ENCODE measurements at places on chromosomes 7 and 10.
A peak's percentile ranks its signal among the peaks of the same experiment; 100 is the strongest.

DNA sequence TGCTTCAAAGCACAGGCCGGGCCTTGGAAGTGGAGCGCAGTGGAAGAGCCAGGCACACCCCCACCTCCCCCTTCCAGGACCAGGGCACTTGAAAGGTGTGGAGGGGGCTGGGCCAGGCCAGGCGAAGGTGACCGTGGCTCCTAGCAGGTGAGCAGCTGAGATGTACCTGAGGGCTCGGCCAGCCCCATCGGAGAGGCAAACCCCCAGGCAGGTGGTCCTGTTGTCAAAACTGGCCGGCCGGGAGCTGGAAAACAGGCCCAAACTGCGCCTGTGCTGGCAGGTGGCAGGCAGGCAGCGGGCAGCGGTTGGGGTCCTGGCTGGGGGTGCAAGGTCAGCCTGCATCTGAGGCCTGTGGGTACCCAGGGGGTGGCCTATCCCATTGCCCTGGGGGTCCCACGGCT lies 96.4 kb upstream of the DNAAF5 start:
- DNase-seq = no peak

DNA sequence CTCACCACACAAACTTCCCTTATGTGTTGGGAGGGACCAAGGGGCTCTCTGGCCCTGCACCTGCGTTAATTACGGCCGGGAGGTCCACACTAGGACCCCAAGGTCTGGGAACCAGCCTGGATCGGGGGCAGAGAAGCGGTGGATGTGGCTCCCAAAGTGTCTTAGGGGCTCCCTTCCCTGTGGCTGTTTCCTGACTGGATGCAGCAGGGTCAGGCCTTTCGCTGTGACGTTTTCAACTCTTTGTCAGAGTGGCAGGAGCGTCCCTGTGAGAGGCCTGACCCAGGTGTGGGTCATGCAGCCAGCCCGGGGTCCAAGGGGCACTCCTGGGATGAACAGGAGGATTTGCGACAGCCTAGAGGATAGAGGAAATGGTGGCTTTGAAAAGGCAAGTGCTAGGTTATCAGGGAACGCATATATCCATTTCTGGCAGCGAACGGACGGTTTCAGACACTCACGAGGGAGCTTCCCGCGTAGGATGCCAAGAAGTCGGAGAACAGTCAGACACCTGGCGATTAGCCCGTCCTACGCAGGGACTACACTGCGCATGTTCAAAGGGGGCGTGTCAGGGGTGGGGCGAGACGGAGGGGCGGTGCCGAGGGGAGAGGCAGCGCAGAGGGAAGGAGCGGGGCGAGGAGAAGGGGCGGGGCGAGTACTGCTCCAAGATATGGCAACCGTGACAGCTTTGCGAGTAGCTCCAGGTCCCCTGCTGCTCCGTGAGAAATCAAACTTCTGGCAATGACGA lies 46.2 kb upstream of the ZNF716 start:
- DNase-seq = no peak

DNA sequence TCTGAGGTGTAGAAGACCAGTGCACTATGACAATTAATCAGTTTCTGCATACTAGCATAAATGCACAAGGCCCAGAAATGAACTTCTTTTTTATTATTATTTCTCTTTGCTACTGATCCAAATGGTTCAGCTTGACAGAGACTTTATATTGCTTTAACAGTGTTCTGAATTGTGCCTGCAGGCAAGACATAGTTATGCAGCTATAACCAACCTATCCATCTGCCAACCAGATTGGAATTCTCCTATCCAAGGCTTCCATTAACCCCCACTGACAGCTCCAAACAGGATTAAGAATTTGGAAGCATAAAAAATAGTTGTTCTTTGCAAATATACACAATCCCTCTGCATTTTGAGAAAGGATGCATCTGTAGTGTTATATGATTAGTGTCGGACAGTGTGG lies 98.2 kb downstream of the BTRC start:
- DNase-seq = no peak

- no peak for DNase-seq
Observed at GRCh38 chr7:108268200-108268820, 138.1 kb upstream of the LAMB4 start.

DNA sequence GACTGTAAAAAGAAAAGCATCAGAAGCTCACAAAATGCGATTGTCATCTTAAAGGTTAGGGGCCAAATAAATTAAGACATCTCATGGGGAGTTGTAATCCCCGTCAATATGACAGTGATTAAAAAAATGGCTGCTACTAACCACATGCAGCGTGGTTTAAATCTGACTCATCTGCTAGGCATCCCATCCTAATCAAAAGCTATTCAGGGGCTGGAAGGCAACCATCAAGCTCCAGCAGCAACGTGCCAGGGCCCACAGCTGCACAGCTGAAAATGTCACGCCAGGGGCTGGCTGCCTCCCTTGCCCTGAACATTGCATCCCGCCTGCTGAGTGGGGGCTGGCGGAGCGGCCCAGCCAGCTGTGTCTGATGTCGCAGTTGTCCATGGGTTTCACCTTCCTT lies 66.3 kb upstream of the FRMD4A start:
- DNase-seq = peak; percentile 33

DNA sequence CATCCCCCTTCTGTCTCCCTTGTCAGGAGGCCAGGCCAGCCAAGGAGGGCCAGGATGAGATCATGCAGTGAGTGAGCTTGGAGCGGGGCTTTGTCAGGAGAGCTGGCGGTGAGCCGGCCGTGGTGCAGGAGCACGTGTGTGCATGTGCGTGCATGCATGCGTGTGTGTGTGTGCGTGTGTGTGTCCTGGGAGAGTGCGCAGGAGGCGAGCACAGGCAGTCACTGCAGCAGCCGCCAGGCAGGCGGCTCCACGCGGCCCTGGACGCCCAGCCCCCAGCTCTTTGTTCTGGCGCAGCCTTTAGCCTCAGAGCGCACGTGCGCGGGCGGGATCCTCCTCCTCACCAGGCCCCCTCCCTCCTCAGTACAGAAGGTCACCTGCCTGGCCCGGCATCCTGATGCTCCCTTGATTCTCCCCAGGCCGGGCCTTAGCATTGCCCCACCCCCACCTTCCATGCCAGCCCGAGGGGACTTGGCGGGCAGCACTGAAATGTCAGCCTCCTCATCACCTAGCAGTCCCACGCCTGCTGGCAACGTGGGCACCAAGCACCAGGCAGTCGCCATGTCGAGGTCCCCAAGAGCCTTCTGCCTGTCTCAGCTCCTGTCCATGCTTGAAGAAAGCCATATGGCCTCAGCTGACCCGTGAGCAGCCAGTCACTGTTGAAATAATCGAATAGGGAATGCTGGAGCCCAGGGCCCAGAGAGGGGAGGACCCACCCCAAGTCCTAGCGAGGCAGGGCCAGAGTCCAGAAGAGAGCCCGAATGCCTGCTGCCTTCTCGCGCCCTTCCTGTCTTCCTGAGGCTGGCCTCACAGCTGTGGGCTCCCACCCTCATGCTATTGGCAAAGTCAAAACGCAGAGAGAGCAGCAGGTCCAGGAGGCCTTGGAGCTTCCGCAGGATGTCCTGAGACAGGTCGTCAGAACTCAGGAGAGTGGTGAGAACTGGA lies 125.9 kb upstream of the PPIF start:
- no peak for DNase-seq

GRCh38 chr10:76191336-76191735 lies 759.9 kb downstream of the LRMDA start:
- DNase-seq = no peak

DNA sequence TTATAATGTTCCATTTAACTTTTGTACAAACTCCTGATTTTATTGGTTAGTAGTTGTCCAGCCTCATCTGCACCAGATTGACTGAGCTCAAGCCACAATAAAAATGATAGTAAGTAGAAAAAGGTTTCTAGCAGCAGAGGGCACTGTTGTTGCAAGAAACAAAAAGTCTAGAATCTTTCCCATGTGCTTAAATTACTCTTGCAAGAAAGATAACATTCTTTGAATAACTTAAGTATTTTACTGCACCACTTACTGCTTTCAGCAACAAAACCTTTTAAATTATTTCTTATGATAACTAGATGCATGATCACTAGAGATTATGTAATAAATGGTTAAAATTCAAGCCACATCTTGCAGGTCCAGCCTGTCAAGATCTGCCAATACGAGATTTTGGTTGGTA lies 27.0 kb downstream of the LMOD2 start:
- DNase-seq = peak; percentile 24

GRCh38 chr10:99610221-99610620 lies 10.0 kb downstream of the SLC25A28 start:
- DNase-seq = no peak

GRCh38 chr10:4046030-4046429 lies 261.0 kb upstream of the KLF6 start:
- DNase-seq = no peak

GRCh38 chr7:49669285-49669684 lies 104.2 kb upstream of the VWC2 start:
- DNase-seq = no peak

DNA sequence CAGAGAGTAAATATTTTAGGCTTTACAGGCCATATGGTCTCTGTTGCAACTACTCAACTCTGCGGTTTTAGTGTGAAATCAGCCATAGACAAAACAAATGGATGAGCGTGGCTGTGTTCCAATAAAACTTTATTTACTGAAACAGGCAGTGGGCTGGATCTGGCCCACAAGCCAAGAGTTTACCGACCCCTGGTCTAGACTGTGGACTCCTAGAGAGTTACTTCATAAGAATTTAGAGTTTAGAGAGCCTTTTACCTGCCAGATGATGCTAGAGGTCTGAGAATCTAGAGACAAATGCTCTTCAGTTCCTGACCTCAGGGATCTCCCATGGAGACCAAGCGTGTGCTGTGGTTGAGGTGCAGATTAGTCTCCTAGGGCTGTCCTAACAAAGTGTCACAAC lies 174.8 kb downstream of the PTEN start:
- DNase-seq = no peak

- DNase-seq = no peak
Observed at GRCh38 chr7:98321301-98321700, 39.8 kb downstream of the BRI3 start.

GRCh38 chr10:29317027-29317420 lies 28.2 kb downstream of the LYZL1 start:
- DNase-seq = no peak

DNA sequence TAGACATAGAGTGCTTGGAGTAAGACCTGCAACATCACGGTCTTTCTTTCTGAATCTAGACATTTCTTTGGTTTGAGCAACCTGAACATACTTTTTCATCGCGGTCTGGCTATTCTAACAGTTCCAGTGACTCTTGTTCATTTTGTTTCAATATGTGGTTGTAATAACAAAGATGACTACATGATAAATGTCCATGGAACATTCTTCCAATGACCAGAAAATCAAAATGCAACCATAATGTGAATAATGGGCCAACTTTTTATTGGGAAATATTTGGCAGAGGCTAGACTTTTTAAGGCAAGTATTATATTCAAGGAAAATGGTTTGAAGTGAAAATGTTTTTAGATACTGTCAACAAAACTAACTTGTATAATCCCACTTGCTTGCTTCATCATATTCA lies 282.5 kb downstream of the INHBA start:
- DNase-seq = no peak
